Stimulated activated CD4-positive, alpha-beta T cell treated with anti-CD3 and anti-CD28 coated beads, Interleukin-15, amount 100 ng/mL, for 1 hour (primary cell): ENCODE measurements at places on chromosomes 11 and 22.

DNA sequence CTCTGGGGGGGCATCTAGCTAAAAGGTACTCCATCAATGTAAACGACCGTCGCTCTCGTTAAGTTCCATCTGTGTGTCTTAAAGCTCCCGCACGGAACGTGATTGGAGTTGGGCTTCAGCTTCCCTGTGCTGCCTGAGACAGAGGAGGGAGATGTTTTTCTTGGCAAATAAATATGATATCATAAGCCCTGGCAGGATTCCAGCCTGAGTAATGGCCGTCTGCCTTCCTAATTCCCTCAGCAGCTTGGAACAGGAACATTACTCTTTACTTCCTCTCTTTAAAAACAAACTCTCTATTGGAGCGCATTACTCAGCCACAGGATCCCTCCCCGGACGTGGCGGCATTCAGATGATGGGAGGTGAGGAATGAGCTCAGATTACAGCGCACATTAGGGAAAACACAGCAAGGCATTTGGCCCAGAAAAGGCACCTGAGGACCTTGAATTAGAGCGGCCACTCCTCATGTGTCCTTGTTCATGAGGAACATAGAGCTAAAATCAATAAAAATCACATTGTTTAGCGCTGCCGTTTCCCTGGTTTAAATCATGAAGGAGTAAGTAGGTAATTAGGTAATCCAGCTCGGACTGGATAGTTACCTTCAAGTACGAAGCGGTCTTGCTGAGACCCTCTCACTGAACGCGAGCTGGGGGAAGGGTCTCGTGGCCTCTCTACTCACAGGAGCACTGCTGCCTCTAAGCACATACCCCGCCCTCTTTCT lies 230.4 kb downstream of the ST3GAL4 start:
- DNase-seq: no peak

- no peak for DNase-seq
Observed at GRCh38 chr11:116500947-116501602, 271.7 kb downstream of the BUD13 start.

- no peak for DNase-seq
Observed at GRCh38 chr11:86443415-86443814, 68.7 kb downstream of the CCDC81 start.

DNA sequence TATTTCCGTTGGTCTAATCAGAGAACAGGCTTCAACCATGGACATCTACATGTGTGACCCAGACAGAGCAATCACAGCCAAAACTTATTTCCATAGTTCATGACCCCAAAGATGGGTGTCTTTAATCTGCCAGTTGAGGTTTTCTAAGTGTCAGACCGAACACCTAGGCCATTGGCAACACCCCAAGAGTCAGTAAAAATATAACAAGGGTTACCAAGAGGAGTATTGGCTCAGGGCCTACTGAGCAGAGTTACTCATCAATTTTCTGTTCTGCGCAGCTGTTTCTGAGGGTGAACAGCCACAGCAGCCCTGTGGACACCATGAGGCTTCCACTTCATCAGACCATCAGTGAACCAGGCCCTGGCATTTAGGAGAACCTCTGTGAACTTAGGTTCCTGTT lies 18.8 kb downstream of the GUCD1 start:
- no peak for DNase-seq

- DNase-seq: no peak
Observed at GRCh38 chr11:35157814-35158700, 19.1 kb downstream of the CD44 start.

- peak; percentile 49 for DNase-seq
Observed at GRCh38 chr22:39490135-39490798, 11.8 kb upstream of the MIEF1 start.

- DNase-seq: no peak
Observed at GRCh38 chr11:69587454-69588090, 53.4 kb upstream of the CCND1 start.

DNA sequence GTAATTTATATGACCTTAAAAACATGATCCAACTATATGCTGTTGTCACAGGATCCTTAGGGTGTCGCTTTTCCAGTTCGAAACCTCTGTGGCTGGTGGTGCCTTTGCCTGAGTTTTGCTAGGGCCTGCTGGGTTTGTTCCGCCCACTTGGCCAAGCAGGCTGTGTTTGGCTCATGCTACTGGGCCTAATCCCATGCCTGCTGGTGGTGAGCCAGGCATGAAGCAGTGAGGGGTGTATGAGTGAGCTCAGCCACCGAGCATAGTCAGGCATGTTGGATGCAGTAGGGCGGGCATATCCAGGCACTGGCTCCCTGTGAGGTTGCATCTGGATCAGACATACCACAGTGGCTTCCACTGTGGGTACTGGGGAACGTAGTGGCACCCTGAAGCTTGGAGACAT lies 16.3 kb downstream of the NPAT start:
- no peak for DNase-seq

DNA sequence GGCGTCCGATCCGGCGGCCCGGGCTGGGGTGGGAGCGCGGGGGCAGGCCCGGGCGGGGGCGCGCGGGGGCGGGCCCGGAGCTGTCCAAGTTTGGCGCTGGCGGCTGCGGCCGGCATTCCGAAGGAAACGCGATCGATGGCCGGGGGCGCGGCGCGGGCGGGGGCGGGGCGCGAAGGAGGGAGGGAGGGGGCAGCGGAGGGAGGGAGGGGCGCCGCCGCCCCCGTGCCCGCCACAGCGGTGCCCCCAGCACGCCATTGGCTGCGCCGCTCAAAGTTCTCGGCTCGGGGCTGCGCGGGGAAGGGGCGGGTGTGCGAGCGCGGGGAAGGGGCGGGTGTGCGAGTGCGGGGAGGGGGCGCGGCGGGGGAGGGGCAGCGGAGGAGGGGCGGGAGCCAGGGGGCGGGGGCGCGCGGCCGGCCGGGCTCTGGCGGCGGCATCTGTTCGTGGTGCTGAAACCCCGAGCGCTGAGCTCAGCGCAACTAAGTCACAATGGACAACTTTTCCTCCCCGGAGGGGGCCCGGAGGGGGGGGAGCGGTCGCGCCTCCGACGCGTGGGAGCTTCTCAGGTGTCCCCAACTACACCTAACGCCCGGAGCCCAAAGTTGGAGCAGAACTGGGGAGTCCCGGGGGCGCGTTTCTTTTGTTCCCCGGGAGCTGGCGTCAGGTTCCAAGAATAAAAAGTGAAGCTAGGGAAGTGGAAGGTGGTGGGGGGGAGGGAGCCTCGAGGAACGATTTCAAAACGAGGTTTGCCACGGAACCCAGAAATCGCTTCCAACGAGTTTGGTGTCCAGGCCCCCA lies 2.2 kb downstream of the PHF21B start:
- DNase-seq: no peak
